ENCODE measurements at places on chromosomes 7 and 10.
A peak's percentile ranks its signal among the peaks of the same experiment; 100 is the strongest.

DNA sequence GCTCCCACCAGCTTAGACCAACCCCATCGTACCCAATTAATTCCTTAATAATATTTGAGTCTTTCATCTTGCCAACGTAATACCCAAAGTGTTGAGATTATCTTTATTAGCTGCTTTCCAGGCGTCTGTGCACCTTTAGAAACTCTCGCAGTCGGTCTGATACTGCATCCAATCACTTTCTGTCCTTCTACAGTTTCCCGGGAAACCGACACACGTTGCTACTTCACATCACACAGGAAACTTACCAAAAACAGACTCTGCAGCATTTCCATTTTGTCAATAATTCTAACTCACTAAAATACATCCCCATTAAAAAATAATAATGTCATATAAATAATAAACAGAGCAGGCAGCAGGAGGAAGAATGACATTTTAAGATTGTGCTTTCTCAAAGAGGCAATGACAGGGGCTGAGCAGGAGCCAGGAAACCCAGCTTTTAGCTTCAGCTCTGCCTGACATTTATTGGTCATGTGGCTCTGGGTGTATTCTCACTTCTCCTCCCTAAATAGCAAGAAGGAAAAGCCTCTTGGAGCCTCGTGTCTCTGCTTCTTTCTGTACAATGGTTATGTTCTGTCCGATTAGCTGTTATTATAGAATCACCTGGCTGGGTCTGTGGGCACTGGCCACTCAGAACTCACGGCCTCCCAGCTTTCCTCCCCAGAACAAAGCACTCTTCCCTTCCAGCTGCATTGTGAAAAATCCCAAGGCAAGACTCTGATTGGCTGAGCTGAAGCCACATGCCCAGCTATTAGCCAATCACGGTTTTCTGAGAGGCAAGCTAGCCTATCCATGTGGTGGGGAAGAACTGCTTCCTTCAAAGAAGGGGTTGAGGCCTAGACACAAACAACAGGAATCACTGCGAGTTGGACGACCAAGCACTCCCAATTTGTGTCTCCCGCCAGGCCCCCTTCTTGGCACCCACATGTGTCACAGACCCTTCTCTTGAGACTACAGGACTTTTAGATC, 424.7 kb upstream of the FOXK1 start:
- DNase-seq, result no peak

- DNase-seq, result no peak
Measured at GRCh38 chr7:131553931-131554330, 2.5 kb downstream of the PODXL start.

DNA sequence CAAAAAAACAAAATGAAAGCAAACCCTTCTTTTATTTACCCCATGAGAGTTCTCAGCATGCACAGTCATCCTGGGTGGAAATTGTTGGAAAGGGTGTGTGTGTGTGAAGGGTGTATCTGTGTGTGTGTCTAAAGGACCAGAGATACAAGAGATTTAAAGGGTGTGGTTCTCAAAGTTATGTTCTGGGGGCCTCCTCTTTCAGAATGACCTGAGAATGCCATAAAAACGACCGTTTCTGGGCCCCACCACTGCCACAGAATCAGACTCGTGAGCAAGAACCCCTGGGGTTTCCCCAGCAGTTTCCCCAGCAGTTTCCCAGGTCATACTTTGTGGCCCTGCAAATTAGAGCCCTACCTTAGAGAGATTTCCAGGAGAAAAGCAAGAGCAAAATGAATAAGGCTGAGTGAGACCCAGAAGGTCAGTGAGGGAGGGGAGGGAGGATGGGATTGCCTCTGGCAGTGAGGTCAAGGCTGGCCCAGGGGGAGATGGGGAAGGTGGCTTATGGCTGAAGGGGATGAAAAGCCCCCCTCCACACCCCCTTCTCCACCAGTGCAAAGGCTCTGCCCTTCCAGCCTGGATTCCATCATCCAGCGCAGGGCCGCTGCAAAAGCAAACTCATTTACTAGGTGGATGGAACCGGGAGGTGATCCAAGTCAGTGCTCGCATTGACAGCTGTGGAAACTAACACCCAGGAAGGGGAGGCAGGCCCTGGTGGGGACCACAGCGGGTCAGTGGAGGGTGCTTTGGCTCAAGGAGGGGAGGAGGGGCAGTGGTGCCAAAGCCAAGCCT, 10.2 kb downstream of the PYROXD2 start:
- DNase-seq, result peak; percentile 25

DNA sequence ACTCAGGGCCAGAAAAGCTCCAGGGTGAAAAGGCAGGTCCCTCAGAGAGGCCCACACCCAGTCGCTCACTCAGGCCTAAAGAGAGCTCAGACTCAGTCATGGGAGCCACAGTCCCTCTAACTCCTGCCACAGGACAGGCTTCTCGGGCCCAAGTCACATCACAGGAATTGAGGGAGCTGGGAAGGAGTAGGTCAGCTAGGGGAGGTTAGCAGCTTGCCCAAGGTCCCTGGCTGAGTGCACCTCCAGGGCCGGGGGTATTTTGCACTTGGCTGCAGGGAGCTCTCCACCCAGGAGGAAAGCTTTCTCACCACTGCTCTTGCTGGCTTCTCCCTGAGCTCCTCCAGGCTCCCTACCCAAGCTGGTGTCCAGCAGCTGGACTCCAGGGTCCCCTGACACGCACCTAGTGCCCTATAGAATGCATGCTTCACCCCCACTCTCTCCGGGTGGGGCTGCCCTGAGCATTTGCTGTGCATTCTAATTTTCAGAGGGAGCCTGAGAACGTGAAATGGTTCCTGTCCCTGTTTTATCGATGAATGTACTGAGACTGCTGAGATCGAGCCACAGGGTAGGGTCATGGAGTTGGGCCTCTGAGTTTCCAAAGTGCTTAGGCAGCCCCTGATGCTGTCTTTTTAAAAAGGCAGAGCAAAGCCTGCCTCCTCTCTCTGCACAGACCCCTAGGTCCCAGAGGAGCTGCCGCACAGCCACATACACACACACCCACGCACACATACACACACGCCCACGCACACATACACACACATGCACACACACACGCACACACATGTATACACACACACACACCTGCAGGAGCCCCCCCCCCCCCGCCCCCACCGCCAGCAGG, 37.9 kb upstream of the RET start:
- DNase-seq, result no peak

- DNase-seq, result no peak
Measured at GRCh38 chr7:37707754-37708485, 24.4 kb downstream of the GPR141 start.

- no peak for DNase-seq
Measured at GRCh38 chr7:41292487-41292886, 410.4 kb downstream of the INHBA start.

- no peak for DNase-seq
Measured at GRCh38 chr7:105227391-105227790, 161.3 kb downstream of the SRPK2 start.

DNA sequence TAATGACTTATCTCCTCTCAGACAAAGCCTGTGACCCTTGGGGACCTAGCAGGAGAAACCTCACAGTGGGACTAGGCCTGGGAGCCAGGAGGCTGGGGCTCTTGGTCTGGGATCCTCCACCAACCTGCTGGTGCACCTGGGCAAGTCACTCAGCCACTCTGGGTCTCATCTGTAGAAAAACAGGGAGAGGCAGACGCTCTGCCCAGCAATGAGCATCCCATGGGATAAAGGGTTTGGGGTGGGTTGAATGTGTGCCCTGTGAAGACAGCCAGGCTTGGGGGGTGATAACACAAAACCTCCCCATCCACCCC, 81.6 kb downstream of the ZMIZ1 start:
- no peak for DNase-seq

- DNase-seq, result no peak
Measured at GRCh38 chr10:510415-510881, 179.0 kb downstream of the DIP2C start.

GRCh38 chr10:102673236-102673818, 29.0 kb downstream of the TRIM8 start:
- no peak for DNase-seq

- peak; percentile 55 for DNase-seq
Measured at GRCh38 chr7:140525743-140526142, 46.4 kb upstream of the MKRN1 start.

GRCh38 chr7:99385564-99385963, 11.0 kb downstream of the ARPC1B start:
- DNase-seq, result no peak

- DNase-seq, result no peak
Measured at GRCh38 chr7:36459236-36459960, 69.7 kb downstream of the ANLN start.

DNA sequence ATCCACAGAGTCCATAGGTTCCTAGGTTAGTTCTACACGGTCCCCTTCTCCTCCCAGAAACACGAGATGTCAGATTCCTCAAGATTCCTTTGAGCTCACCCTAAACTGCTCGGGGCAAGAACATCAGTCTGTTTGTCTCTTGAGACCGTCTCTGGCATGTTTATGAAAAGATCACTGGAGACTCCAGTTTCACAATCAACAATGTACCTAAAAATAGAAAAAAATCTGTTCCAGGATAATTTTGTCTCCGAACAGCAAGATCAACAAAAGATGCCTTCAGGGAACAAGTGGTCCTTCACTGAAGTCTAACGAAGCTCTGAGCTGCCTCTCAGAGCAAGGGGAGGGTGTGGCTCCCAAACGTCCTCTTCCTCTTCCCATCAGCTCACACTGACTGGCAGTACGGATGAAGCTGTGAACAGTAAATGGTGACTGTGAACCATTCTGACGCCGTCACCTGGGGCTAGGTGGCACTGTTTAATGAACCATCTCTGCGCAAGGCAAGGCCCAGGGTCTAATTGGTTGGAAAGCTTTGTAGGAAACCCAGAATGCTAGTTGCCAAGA, 156.2 kb upstream of the LYZL1 start:
- no peak for DNase-seq

GRCh38 chr7:816751-817671, 15.3 kb upstream of the SUN1 start:
- peak; percentile 72 for DNase-seq

DNA sequence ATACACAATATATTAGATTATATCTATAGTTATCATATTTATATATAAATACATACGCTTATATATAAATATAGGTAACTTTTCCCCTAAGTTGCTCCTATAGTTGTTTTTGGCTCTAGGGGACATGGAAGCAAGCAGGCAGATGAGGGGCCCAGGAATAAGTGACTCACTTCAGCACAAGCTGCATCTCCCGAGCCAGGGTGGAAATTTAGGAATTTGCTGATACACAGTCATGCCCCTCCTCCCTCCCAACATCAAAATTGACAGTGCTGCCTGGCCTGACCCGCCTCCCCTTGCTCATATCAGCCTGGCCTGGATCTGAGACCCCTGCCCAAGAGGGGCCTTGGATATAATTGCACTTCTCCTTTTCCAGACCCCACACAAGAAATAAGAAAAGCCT, 33.8 kb downstream of the MKI67 start:
- DNase-seq, result no peak

- no peak for DNase-seq
Measured at GRCh38 chr10:78920011-78920410, 148.8 kb upstream of the ZMIZ1 start.

DNA sequence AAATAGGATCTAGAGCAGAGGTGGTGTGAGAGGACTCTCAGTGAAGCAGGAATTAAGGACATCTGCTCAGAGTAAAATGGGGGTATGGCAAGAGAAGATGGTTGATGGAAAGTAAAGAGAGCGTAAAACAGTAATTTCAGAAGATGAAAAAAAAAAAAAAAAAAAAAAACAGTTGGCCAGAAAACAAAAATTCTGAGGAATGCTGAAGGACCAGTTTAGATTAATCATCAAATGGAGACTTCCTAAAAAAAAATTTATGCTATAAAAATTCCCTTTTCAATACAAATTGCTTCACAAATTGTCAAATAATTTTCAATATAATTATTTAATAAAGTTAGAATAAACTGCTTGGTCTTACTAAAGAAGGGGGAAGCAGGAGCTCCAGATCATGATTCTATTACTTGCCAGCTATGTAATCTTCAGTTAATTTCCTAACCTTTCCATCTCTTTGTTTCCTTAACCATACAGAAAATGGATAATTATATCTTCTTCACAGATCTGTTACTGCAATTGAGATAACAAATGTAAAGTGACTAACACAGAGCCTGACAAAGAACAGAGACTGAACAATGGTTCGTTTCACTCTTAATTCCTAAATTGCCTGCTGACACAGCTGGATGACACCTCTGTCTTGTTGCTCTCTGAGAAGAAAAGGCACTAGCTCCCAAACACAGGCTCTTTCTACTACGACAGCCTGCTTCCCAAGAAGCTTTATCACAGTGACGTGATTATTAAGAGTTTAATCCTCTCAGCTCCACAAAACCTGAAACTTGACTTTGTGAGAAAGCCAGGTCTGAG, 64.9 kb upstream of the GPR22 start:
- DNase-seq, result no peak

- DNase-seq, result no peak
Measured at GRCh38 chr7:29140873-29141468, 5.4 kb downstream of the CPVL start.

DNA sequence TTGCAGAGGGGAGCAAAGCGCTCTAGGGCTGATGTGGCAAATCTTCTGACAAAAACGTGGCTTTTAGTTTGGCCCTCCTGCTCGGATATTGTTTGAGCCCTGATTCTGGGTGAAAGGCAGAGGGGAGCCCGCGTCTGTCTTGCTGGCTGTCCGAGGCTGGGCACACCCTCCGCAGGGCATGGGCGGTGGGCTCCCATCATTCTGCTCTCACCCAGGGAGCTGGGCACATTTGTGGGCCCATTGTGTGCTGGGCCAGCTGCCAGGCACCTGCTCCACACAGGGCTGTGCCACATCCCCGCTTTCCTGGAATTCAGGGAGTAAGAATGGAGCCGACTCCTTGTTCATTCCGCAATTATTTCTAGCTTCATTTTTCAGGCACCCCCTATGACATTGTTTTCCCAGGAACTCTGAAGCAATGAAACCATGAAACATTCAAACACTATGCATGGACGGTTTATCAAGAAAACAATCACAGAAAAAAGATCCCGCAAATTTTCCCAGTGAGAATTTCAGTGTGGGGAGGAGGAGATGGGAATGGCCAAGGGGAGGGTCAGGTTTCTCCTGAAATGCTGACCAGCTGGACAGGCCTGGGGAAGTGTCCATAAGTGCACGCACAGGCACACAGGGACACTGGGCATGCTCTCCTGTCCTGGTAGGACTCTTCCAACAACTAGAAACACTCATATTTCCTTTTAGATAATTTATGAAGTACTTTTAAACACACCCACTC, 341.1 kb downstream of the CXCL12 start:
- no peak for DNase-seq

All from activated CD4-positive, alpha-beta T cell treated with anti-CD3 and anti-CD28 coated beads for 48 hours (primary cell).